ENCODE measurements at places on chromosomes 2 and 18. TPM values are rescaled to one million over a fixed set of nuclear protein-coding genes. Genes with fewer than 3 reads are reported as not detected.

- peaks cover 12% of the 10 kb centered on the region for H3K27me3 ChIP-seq
- H3K4me1 ChIP-seq: no peaks in the 10 kb centered on the region
- no peak overlapping the region for H3K27ac ChIP-seq
Measured at GRCh38 chr2:24105816-24106215, 17.3 kb downstream of the PFN4 start.

DNA sequence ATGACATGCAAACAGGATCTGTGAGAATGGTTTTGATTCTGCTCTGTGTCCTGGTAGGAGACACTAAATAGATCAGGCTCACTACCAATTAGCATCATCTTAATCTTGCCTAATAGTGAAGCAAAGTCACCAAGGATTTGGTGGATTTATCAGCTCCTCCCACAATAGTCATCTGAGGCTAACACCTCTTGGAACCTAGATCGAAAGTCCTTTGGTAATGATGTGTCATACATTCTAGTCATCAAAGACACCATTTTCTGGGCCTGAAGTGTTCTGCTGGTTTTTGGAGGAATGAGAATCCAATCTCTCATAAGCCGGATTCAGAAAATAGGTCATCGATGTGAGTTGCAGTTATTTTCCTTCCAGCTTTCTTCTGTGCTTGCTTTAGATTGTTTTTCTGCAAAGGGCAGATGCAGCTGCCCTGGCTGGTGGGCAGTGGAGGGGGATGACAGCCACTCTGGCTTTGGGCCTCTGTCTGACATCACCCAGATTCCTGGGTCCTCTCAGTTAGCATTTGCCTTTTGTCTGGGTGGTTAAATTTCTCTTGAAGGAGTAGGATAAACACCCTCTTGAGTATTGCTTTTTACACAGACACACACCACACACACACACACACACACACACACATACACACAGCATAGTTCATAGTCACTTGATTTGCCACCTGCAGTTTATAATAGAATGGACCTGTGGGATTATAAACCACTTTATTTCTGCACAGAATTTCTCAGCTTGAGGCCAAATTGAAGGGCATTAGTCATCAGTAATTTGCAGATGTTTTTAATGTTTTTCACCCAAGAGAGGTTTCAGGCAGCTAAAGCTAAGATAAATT is at the start of gene MYO3B:
MYO3B (plus strand) TSS at position 198 of the 832 bp plus-strand sequence; CDS start at position 339, 141 bp downstream.
- peaks cover 1% of the 10 kb centered on the region for H3K4me1 ChIP-seq
- no peaks in the 10 kb centered on the region for H3K36me3 ChIP-seq
- H3K4me3 ChIP-seq: no peak within 1 kb of the TSS
- no peaks in the 10 kb centered on the region for H3K27me3 ChIP-seq
- H3K27ac ChIP-seq: no peak within 1 kb of the TSS

- H3K4me3 ChIP-seq: no peak overlapping the region
- peak overlapping the region; percentile 43 for H3K27ac ChIP-seq
- peaks cover 84% of the 10 kb centered on the region for H3K36me3 ChIP-seq
- peaks cover 64% of the 10 kb centered on the region for H3K4me1 ChIP-seq
- no peak for DNase-seq
- no peaks in the 10 kb centered on the region for H3K27me3 ChIP-seq
Measured at GRCh38 chr2:174585657-174586252, 11.8 kb downstream of the WIPF1 start.

GRCh38 chr2:132876745-132877391 is 206.9 kb upstream of the LYPD1 start:
- no peaks in the 10 kb centered on the region for H3K27me3 ChIP-seq
- no peak overlapping the region for H3K27ac ChIP-seq
- H3K4me1 ChIP-seq: no peaks in the 10 kb centered on the region

GRCh38 chr2:3130889-3131635 is 246.6 kb downstream of the EIPR1 start:
- H3K36me3 ChIP-seq: no peaks in the 10 kb centered on the region
- H3K27me3 ChIP-seq: no peaks in the 10 kb centered on the region
- H3K4me3 ChIP-seq: no peak overlapping the region
- no peaks in the 10 kb centered on the region for H3K4me1 ChIP-seq
- no peak for DNase-seq

AMER3 gene
- total RNA-seq: not detected

PLGLB2 gene
- 2.0 TPM for total RNA-seq
